Spinal cord (tissue), 10 donors: ENCODE measurements at places on chromosomes 3 and 15.

DNA sequence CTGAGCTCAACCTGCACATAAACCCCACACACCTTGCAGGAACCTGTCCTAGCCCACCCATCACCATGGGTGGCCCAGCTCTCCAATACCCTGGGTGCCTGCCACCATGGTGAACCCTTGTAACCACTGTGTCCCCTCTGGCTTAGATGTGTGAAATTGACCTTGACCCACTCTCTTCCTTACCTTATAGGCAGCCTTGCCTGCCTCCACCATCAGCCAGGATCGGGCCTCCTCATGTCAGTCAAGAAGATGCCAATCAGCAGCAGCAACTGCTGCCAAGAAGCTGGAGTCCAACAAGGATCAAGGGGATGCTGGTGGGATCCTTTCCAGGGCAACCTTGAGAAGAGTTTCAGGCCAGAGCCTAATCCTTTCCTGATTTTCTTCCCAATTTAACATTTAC, 8.8 kb upstream of the CYP11A1 start:
- DNase-seq = no peak

- DNase-seq = no peak
These were observed 62.6 kb upstream of the ETV5 start for GRCh38 chr3:186171521-186171920.

GRCh38 chr3:149224736-149225594, 3.3 kb upstream of the CP start:
- no peak for DNase-seq

GRCh38 chr3:45715945-45716344, 26.7 kb downstream of the SACM1L start:
- DNase-seq = no peak

GRCh38 chr15:31905054-31905453, 125.3 kb upstream of the CHRNA7 start:
- DNase-seq = no peak
